Right kidney (tissue), 9 donors: ENCODE measurements at places on chromosomes 12 and 14.
A peak's percentile ranks its signal among the peaks of the same experiment; 100 is the strongest.

DNA sequence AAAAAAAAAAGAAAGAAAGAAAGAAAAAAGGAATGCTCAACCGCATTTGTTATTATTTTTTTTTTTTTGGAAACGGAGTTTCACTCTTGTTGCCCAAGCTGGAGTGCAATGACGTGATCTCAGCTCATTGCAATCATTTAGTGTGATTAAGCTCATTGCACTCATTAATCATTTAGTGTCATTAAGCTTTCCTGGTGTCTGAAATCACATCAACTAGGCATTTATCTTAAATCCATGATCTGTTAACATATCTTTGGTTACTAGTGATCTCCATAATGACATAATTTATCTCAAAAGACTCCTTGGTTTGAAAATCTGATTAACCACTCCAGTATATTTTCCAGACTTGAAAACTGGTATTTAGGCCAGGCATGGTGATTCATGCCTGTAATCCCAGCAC, 26.3 kb downstream of the ETFBKMT start:
- no peak for DNase-seq

- no peak for DNase-seq
These were observed 43.9 kb downstream of the SERPINA3 start for GRCh38 chr14:94656043-94656442.

- no peak for DNase-seq
These were observed 101.3 kb downstream of the TMEM121 start for GRCh38 chr14:105627701-105628100.

- no peak for DNase-seq
These were observed 44.5 kb upstream of the BCL11B start for GRCh38 chr14:99316281-99317163.

DNA sequence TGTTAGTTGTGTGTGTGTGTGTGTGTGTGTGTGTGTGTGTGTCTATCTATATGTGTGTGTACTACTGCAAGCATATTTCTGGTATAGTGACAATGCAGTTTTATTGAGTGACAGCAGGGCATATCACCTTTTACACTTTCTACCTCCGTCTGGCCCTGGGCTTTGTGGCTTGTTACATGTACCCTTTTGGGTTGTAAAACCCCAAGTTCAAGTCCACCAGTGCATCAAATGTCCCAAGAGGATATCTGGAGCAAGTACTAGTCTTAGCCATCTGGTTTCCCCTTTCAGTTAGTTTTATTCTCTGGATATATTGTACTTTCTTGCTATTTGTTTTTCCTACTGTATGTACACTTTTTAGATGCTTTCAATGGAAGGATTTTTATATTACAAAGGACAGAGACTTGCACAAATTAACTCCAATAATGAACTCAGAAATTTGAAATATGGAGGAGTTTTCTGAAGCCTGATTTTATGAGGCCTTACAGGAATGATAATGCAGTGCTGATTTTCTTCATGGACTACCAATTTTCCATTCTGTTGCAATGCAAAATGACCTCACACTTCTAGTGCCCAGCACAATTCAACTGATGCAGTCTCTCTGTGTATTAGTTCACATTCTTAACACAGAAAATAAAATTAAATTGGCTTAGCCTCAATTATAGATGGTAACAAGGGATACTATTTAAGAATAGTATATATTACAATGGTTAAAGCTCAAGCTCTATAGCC, 29.1 kb downstream of the SLC16A7 start:
- DNase-seq = no peak

DNA sequence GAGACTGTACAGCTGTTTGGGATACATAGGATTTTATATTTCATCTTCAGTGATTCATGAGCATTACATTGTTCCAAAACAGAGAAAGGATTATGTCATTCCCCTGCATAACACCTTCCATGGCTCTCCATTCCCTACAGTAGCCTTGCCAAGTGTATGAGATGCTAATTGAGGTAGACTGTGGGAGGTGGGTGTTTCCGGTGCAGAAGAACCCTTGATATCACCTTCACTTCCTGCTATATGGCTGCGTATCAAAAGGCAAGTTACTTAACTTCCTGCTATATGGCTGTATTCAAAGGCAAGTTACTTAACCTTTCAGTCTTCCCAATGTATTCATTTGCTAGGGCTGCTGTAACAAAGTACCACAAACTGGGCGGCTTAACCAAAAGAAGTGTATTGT, 11.2 kb downstream of the FAR2 start:
- DNase-seq = no peak

- DNase-seq = no peak
These were observed 100.6 kb downstream of the DACT1 start for GRCh38 chr14:58738189-58738836.

- DNase-seq = no peak
These were observed 5.5 kb upstream of the KRT8 start for GRCh38 chr12:52910248-52910883.

GRCh38 chr12:80233926-80234325, 134.6 kb downstream of the OTOGL start:
- no peak for DNase-seq

DNA sequence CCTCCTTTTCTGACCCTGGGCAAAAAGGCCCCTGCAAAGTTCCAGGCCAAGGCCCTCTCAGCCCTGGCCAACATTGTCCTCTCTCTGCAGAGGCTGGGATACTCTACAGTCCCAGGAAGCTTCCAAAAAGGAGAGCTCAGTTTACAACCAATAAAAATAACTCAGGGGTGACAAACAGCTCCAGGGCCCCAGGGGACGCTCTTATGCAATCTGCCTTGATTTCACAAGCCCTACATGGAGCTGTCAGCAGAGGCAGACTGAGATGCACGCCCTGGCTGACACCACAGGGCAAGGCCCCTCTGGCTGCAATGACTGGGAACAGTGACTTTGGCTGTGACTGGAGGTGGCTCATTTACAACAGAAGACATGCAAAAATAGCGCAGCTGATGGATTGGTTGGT, 129.0 kb upstream of the MED13L start:
- DNase-seq = peak; percentile 28

DNA sequence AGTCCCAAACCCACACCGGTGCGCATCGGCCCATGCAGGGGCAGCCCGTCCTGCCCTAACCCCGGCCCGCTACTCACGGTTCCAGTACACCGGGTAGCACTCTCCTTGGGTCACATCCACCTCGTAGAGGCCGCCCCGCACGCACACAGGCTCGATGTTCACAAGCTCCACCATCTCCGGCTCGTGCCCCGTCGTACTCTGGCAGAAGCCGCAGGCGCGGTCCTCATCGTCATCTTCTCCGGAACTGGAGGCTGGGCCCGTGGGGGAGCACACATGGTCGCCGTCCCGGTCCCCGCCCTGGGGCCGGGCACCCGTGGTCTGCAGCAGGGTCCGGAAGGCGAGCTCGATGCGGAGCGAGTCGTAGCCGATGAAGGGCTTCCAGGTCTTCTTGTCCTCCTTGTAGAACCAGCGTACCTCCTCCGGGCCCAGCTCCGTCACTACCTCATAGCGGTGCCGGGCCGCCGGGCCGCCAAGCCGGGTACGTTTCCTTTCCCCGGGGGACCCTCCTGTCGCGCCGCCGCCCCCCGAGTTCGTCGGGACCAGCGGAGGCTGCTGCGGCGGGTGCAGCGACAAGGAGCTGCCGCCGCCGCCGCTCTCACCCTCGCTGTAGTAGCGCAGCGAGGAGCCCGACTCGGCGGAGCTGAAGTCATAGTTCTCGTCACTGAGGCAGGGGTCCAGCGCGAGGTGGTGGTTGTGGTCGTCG, 788 bp downstream of the DDHD1 start:
- peak; percentile 96 for DNase-seq

DNA sequence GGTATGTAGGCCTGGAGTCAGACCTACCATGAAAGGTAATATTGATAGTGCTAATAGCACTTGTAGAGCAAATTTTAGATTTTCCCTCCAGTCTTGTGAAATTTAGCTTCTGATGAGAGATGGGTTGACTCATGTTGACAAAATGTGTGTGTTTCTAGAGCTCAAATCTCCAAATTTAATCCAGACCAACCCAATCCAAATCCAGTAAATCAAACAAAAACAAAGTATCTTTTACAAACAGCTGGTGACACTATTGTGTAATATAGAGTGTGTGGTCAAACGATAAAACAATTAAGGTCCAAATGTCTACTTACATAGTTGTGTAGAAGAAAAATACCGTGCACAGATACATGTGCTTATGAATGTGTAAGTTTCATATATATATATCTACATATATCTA, 63.4 kb upstream of the KITLG start:
- no peak for DNase-seq

DNA sequence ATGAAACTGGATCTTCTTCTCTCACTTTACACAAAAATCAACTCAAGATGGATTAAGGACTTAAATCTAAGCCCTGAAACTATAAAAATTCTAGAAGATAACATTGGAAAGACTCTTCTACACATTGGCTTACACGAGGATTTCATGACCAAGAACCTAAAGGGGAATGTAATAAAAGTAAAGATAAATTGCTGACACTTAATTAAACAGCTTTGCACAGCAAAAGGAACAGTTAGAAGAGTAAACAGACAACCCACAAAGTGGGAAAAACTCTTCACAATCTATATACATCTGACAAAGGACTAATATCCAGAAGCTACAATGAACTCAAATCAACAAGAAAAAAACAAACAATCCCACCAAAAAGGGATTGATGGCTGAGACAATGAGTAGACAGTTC, 74.4 kb downstream of the BLTP3B start:
- no peak for DNase-seq

- no peak for DNase-seq
These were observed 68.3 kb upstream of the FICD start for GRCh38 chr12:108446766-108447165.

DNA sequence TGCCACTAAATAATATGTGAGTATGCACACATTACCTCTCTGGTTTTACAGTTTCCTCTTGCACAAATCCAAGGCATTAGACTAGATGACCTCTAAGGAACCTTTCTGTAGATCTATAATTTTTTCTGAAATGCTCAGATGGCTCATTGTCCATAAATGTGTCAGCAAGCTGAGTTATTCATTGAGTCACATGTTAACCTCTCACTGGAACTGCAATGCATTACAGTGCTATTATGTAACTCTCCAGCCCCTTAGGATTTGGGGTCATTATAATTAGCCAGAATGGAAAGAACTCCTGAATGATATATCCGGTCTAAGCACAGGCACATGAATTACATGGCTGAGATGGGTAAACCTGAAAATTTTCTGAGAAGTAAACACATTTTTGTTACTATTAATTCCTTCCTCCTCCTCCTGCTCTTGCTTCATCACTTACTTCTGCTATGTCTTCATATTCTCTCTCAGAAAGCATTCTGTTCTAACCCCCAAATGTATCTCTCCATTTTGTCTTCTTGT, 20.3 kb upstream of the DRAM1 start:
- no peak for DNase-seq

DNA sequence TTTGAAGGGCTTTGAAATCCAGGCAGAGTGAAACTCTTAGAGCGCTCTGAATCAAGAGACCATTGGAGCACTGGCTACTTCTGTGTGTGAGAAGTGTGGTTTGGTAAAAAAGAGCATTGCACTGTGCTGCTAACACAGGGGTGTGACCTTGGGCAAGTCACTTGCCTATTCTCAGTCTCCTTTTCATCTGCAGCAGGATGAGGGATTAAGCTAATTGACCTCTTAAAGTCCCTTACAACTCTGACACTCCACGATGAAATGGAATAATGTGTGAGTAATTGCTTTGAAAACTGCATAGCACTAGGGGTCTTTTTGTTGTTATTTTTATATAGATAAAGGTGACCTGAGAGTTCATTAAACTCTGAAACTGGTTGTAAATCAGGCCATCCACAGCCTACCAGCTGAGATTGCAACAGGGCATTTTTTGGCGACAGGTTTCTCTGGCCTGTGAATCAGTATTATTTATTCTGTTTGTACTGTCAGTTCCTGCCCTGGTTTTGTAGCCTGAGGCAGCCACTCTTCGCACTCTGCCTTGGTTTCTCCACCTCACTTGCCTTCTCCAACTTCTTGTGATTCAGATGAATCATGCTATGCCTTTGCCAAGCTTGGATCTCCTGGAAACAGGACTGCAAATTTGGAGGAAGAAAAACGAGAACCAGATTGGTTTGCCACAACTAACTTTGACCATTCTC, 159.9 kb upstream of the PARP11 start:
- DNase-seq = no peak

DNA sequence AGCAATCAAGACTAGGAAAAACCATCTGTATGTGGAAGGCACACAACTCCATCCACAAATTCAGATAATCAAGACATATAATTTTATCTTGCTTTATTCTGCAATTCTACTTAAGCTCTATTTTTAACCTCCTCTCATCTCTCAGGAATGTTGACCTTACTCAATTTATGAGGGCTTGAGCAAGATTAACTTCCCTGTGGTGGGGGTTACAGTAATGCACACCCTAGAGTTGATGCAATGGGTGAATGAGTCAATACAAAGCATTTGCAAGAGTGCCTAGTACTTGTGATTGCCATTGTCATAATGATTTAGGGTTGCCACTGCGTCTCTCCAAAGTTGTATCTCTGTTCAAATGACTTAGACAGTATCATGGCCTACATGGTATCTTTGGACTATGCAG, 1598.4 kb upstream of the TMEM132C start:
- DNase-seq = no peak

- no peak for DNase-seq
These were observed 439.4 kb downstream of the CCDC91 start for GRCh38 chr12:28629691-28630090.

DNA sequence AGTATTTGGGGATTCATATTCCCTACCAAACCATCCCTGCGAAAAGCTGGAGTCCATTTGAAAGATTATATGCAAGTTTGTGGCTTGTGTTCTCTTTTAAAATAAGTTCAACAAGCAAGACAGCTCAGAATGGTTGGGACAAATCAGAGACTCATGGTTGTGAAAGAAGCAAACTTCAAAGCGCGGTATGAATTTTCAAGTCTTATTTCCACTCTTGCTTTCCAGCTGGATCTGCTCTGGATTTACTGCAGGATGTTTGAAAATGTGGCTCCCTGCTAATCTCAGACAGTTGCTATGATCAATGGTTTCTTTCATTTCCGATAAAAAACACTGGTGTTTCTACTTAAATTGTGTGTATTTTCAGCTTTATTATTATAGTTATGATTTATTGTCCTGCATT, 477.5 kb downstream of the RAD51B start:
- DNase-seq = no peak

GRCh38 chr14:80605536-80605935, 336.0 kb downstream of the CEP128 start:
- DNase-seq = no peak

DNA sequence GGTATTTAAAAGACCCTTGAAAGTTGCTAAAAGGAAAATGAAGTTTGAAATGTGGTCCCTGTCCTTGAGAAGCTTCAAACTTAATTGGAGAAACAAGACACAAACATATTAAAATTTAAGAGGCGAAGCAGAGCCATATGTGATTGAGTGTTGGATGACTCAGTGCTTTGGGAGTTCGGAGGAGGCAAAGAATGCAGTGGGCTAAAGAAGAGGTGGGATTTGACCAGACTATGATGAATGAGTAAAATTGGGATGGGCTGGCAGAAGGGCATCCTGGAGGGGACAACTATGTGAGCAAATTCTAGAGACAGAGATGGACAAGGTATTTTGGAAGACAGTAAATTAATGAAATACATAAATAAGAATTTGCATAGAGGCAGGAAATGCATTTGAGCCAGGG, 358.6 kb downstream of the EGLN3 start:
- no peak for DNase-seq

- DNase-seq = no peak
These were observed 46.3 kb upstream of the CERS5 start for GRCh38 chr12:50213439-50213838.

GRCh38 chr12:45503899-45504298, 225.6 kb upstream of the ARID2 start:
- DNase-seq = no peak
